ENCODE measurements at places on chromosomes 7 and 10.

- peak; percentile 43 for DNase-seq
Observed at GRCh38 chr10:22461891-22462290, 116.6 kb downstream of the SPAG6 start.

DNA sequence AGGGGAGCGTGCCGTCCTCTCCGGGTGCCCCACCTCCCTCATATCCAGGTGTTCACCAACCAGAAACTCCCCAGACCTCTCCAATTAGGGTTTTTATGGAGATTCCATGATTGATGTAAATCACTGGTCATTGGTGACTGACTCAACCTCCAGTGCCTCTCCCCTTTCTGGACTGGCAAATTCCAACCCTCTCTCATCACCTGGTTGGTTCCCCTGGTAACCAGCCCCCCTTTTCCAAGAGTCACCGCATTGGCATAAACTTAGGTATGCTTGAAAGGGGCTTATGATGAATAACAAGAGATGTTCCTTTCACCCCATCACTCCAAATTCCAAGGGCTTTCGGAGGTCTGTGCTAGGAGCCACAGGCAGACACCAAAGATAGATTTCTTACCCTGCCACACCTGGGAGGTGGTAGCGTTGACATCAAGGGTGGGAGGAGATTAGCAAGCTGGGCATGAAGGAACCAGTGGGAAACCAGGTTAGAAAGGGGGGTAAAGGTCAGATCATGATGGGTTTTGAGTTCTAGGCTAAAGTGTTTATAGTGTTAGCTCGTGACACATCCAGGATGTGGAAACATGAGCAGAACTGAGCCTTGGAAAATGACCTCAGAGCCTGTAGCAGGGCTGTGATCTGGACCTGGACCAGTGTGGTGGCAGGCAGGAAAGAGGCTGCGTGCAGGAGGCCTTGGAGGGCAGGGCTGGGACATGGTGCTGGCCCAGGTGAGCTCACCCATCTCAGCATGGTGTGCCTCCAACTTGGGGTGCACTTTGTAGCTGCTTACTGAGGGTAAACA lies 45.1 kb downstream of the CAMK1D start:
- DNase-seq = no peak

- DNase-seq = peak; percentile 99
Observed at GRCh38 chr10:103661198-103661950, 167.9 kb downstream of the NEURL1 start.

- DNase-seq = peak; percentile 91
Observed at GRCh38 chr10:91613411-91614187, 19.3 kb downstream of the PPP1R3C start.

DNA sequence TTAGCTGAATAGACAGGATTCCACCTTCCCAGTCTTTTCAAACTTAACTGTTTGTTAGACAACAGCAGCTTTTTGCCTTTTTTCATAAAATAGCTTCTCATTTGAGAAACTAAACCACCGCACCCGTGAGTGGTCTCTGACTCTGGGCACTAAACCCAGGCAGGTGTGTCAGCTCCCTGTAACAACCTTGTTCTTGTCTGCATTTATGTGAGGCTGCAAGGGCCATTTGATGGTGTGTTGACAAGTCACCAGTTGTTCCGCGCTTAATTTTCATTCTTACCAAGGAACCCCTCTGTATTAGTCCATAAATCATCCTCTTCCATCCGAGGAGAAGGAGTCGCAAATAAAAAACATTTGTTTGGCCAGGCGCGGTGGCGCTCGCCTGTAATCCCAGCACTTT lies 1.5 kb downstream of the STOX1 start:
- no peak for DNase-seq

DNA sequence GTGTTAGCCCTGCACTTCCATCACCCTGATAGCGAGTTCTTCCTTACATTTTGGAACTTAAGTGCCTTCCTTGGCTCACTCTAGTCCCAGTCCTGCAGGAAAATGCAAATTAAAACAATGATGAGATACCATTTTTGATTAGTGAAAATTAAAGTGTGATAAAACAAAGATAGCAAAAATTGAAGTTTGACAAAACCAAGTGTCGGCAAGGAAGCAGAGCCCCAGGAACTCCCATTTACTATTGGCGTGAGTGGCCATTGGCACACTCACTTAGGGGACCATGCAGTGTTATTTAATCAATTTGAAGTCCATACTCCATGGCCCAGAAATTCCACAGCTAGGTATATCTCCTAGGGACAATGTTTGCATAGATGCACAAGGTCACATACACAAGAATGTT lies 28.4 kb downstream of the LAMB4 start:
- no peak for DNase-seq

GRCh38 chr7:151107882-151108281 lies 21.6 kb downstream of the AGAP3 start:
- peak; percentile 37 for DNase-seq

DNA sequence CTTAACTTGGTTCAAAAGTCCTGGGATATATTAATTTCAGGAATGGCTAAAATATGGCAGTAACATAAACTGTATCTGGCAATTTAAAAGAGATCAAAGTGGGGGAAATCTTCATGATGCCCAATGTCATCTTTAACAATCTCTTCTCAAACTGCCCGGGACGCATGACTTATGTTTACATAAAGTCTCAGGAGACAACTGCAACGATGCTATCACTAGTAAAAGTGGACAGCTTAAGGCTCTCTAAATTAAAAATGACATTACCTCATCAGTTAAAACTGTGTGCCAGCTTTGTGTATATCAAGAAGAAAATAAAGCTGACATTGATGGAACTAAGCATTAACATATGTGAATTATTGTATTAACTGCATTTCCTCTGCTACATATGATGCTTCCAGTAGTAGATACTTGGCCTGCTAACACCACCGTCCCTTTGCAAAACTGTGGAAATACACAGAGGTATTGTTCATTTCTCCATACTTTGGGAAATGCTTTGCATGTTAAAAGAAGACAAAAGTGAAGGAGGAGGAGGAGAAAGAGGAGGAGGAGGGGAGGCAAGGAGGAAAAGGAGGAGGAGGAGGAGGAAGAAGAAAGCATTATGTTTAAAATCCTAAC lies 62.4 kb downstream of the NRP1 start:
- DNase-seq = no peak

- no peak for DNase-seq
Observed at GRCh38 chr10:35352512-35352911, 16.2 kb downstream of the CCNY start.

- DNase-seq = peak; percentile 90
Observed at GRCh38 chr7:157009170-157009777, 1.2 kb downstream of the MNX1 start.

DNA sequence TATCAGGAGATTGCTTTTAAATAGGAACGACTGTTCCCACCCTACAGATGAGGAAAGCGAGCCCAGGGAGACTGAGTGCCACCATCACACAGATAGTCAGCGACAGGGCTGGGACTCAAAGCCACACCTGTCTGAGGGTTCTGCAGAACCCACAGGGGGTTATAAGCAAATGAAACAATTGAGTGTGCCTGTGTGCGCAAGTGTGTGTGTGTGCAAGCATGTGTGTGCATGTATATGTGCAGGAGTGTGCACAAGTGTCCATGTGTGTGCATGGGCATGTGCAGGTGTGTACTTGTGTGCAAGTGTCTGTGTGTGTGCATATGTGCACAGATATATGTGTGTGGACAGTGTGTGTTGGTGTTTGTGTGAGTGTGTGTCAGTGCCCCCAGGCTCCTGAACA lies 280.2 kb downstream of the GRID1 start:
- no peak for DNase-seq

DNA sequence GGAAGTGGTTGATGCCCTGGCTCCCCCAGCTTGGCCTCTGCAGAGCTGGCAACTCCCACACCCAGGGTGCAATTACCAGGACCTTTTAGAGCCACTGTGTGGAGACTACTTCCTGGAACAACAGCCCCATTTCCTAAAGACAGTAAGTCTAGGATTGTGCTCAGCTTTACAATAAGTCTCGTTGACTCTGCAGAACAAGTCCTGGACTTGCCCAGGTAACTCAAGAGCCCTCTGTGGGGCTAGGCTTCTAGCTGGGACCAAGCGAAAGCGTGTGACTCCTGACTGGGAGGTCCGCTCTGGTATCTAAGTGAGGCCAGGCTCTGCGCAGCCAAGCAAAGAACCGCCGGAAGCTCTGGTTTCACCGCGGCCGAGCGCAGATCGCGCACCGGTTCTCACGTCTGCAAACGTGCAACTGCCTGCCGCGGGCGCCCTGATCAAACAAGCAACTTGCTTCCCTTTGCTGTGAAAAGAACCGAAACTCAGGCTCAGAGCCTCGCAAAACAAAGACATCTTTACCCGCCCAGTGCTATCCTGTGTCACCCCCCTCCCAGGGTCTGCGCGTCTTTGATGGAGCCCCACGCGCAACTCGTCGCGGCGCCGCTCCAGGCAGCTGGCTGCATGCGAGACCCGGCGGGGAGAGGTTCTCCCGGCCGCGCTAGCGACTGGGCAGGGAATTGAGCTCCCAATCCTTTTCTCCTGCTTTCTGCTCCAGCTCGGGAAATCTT lies 4.4 kb upstream of the PDLIM1 start:
- peak; percentile 78 for DNase-seq

GRCh38 chr10:35417313-35417625 lies 81.0 kb downstream of the CCNY start:
- DNase-seq = no peak

DNA sequence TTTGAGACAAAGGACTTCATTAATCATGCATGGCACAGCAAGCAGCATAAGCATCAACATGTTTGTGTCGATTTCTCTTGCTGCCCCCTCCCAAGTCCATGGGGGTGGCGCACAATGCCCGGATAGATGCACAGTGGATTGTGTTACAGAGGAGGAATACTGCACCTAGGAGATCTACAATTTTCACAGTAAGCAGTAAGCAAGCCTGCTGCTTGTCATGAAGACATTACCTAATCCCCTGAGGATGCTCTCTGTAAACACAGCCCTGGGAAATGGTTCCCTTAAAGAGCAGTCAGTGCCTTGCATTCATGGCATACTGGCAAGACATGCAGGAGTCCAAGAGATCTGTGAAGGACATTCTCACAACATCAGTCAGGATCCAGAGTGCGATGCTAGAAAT lies 137.7 kb downstream of the ETV1 start:
- no peak for DNase-seq

GRCh38 chr7:114703677-114704076 lies 218.2 kb upstream of the MDFIC start:
- no peak for DNase-seq

DNA sequence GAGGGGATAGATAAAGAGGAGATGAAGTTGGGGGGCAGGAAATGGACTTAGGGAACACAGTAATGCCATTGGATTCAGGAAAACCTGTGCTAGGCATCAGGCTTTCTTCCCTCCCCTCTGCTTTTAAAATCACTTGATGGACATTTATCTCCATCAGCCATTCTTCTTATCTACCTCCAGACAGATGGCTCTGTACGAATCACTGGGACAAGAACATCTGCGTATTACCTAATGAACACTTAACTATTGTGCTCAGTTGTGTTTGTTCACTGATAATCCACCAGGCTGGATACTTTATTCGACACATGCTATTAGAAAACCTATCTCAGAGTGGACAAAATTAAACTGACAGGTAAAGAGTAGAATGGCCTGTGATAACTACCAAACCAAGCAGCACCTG lies 40.0 kb downstream of the TNKS2 start:
- DNase-seq = no peak

- no peak for DNase-seq
Observed at GRCh38 chr7:40758590-40758989, 623.8 kb downstream of the SUGCT start.

- DNase-seq = no peak
Observed at GRCh38 chr7:95441042-95441823, 6.4 kb upstream of the PON2 start.

DNA sequence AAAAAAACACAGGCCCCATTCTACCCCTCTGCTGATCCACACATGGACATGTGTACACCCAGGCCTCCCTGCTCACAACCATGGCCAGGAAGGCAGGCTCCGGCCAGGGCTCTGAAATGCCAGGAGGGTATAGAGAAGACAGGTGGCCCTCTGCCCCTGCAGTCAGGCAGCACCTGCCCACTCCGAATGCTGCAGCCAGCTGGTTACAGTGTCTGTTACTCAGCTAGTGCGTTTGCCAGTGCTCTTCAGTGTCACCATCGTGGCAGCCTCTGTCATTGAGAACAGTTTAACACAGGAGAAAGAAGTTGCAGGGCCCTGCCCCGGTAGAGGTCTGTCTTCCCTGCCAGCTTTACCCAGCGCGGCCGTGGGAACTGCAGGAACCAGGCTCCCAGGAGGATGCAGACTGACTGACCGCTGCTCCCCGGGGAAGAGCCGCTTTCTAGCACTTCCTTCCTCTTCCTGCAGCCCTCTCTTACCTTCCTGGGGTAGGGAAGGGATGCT lies 128.8 kb upstream of the FAM20C start:
- DNase-seq = peak; percentile 69

GRCh38 chr7:16652240-16652583 lies 6.2 kb downstream of the BZW2 start:
- no peak for DNase-seq

DNA sequence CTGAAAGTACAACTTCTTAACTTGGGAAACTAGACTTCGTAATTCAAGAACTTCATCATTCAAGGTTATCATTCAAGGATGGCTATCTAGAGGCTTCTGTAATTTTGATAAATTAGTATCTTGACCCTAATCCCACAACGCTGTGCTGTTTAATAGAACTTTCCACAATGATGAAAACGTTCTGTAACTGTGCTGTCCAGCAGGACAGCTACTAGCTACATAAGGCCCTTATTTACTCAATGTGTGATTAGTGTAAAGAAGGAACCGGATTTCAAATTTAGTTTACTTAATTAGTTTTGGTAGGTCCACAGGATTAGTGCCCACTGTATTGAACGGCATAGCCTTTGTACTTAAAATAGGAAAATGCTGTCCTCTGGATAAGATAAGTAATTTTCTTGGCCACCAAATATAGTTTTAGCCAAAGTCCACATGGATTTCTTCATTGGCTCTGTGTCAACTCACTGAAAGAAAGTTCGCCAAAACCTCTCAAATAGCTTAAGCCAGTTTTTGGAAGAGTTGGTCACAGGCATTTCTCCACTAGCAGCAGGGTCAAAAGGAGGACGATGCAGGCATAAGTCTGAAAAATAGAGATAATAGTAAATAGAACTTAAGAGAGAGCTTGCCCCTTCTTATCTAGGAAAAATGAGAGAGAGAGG lies 17.3 kb downstream of the DGKI start:
- peak; percentile 25 for DNase-seq

GRCh38 chr10:1632596-1632995 lies 104.7 kb downstream of the ADARB2 start:
- no peak for DNase-seq

DNA sequence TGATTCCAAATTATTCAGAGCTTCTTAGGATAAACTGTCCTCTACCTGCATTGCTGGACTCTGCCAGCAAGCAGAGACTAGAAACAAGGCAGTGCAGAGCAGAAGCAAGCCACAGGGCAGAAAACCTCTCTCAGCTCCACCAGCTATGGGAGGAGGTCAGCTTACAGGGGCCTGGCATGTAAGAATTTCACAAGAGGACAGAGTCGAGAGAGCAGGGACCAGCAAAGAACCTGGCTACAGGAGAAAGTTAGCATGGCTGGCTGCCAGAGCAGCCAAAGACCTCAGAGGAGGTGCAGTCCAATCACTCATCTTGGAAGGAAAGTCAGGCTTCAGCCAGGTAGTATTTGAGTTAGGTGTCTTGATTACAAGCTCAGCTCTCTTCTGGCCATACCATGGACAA lies 62.9 kb downstream of the ENO4 start:
- no peak for DNase-seq

DNA sequence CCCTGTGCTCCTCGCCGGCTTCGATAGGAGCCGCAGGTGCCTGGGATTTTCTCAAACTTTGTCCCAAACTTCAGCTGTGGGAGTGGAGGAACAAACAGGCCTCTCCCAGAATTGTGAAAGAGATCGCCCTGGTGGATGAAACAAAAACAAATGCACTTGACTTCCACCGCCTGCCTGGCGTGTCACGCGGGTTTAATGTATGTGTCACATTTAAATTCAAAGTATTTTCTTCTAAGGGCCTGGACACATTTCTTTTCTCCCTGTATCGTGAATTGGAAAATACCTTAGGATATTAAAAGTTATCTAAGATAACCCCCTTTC lies 694 bp upstream of the WASL start:
- peak; percentile 95 for DNase-seq

Data from osteoblast (primary cell).